Esophagus (tissue), 2 donors: ENCODE measurements at places on chromosomes 13 and 19. TPM values are rescaled to one million over a fixed set of nuclear protein-coding genes. Genes with fewer than 3 reads are reported as not detected.

Gene ACER1
- 6.2 TPM for polyA plus RNA-seq

Gene TPTE2
- not detected for polyA plus RNA-seq

Gene CEACAM4
- 0.58 TPM for polyA plus RNA-seq

Gene NFKBIB
- polyA plus RNA-seq: 34.3 TPM

Gene CCDC159
- polyA plus RNA-seq: 22.5 TPM

Gene DPF1
- 0.08 TPM for polyA plus RNA-seq

Gene SNRNP70
- 160 TPM for polyA plus RNA-seq

Gene OR10H1
- not detected for polyA plus RNA-seq

Gene ZNF766
- 2.7 TPM for polyA plus RNA-seq

Gene CDX2
- polyA plus RNA-seq: 0.06 TPM

Gene FXYD3
- 630 TPM for polyA plus RNA-seq

Gene RFXAP
- polyA plus RNA-seq: 1.6 TPM

Gene TUBB4A
- 0.16 TPM for polyA plus RNA-seq

Gene SCN1B
- 0.73 TPM for polyA plus RNA-seq

Gene ATXN8OS
- polyA plus RNA-seq: not detected

Gene PSG11
- polyA plus RNA-seq: not detected

Gene CD22
- polyA plus RNA-seq: 0.71 TPM

Gene NR2F6
- 45.5 TPM for polyA plus RNA-seq

Gene PDE4A
- 1.3 TPM for polyA plus RNA-seq

Gene NANOS2
- polyA plus RNA-seq: not detected

Gene ZNF540
- 1.1 TPM for polyA plus RNA-seq

Gene OR4F17
- not detected for polyA plus RNA-seq

Gene CASP14
- 0.11 TPM for polyA plus RNA-seq

Gene NOTCH3
- polyA plus RNA-seq: 46.2 TPM
